ENCODE measurements at places on chromosomes 11 and 22. TPM values are rescaled to one million over a fixed set of nuclear protein-coding genes. Genes with fewer than 3 reads are reported as not detected.

Gene SOX10
- total RNA-seq, result 0.62 TPM

Gene FAM181B
- 0.27 TPM for total RNA-seq

Gene OR5P2
- total RNA-seq, result not detected

Gene SLC35E4
- 4.2 TPM for total RNA-seq

Gene PHLDA2
- total RNA-seq, result 2.1 TPM

Gene NTM
- 3.4 TPM for total RNA-seq

Gene EXPH5
- total RNA-seq, result 0.46 TPM

Gene OSBP2
- 8.9 TPM for total RNA-seq

Gene OPCML
- total RNA-seq, result 0.27 TPM

Gene CD248
- total RNA-seq, result 9.7 TPM

Gene CTSF
- 57.6 TPM for total RNA-seq

Gene SLC22A9
- not detected for total RNA-seq

Gene ZNF214
- 0.67 TPM for total RNA-seq

Gene SULT4A1
- 0.13 TPM for total RNA-seq

Gene TBX1
- total RNA-seq, result 0.48 TPM

Gene MUC5B
- not detected for total RNA-seq

Gene MS4A7
- total RNA-seq, result 8.2 TPM

Gene CARD18
- not detected for total RNA-seq

Gene DBX1
- not detected for total RNA-seq
